Activated CD8-positive, alpha-beta memory T cell treated with anti-CD3 and anti-CD28 coated beads, Interleukin-2, amount 50 U/mL, for 48 hours (primary cell): ENCODE measurements at places on chromosomes 4 and X.
A peak's percentile ranks its signal among the peaks of the same experiment; 100 is the strongest.

DNA sequence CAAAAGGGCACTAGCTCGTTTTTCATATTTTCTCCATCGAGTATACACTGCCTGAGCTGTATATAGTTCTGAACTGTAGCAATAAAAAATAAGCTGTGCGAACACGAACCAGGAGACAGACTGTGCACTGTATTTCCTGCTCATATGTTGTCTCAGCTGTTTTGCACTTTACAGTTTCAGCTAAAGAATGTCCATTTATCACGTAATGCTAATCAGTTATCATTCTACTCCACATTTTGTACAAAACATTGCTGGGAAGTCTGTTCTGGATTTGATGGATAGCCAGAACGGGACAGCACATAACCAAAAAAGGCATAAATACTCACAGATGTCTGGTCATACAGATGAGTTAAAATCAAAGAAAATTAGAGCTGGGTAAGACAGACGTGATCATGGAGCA, 315.5 kb upstream of the ADGRL3 start:
- DNase-seq = no peak

- no peak for DNase-seq
These were observed 8.1 kb downstream of the PHEX start for GRCh38 chrX:22040184-22040583.

- peak; percentile 71 for DNase-seq
These were observed 31.6 kb upstream of the C1QTNF7 start for GRCh38 chr4:15396157-15396800.

DNA sequence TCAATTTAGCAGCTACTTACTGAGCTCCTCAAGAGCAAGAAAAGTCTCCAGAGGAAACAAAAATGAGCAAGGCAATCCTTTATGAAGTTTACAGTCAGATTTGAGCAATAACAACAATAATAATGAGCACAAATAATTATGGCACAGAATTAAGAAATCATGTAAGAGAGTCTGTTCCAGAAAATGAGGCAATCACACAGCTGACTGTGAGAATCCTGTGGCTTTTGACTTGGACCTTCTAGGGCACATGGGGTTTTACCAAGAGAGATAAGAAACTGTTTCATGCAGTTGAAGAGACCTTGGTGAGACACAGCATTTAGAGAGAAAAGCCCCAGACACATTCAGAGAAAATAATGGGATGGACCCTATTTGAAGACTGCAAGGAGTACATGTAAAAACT, 362.6 kb upstream of the MAGEB2 start:
- DNase-seq = no peak

DNA sequence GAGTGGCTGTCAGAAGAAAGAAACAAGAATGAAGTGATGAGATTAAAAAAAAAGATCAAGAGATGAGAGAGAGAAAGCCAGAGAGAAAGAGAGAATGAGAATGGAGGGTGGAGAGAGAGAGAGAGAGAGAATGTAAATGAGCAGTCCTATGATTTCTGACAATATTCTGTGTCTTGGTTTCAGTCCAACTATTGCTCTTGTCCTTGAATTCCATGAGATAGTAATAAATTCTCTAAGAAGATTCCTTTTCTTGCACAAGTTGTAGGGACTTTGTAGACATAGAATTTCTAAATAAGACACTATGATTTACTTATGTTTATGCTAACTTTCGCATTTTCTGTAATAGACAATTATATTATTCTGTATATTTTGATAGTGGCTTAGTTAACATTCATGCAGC, 149.6 kb upstream of the CTSO start:
- no peak for DNase-seq

DNA sequence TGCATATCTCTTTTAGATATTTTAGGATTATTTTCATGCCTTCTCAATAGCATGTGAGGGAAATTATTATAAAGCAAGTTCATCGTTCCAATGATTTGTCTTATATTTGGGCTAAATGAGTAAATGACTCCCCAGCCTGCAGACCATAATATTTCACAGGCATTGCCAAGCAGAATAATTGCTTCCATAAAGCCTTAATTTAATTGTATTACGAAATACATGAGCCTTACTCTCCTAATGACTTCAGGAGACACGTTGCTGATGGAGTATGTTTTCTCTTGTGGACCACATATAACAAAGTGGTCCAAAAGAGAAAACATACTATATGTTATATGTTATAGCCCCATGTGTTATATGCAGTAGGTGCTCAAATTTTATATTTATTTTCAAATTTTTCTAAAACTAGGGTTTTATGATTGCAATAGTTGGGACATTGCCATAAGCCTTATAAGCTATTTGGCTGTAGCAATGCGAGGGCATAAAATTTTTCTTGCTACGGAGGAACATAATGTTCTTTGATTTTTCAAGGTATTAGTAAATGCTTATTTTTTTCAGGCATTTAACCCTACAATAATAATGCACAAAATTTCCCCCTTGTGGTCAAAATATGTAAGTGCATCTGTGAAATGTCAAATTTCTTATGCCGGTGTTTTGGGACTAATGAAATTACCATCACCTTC, 26.2 kb upstream of the TMPRSS11D start:
- DNase-seq = no peak

DNA sequence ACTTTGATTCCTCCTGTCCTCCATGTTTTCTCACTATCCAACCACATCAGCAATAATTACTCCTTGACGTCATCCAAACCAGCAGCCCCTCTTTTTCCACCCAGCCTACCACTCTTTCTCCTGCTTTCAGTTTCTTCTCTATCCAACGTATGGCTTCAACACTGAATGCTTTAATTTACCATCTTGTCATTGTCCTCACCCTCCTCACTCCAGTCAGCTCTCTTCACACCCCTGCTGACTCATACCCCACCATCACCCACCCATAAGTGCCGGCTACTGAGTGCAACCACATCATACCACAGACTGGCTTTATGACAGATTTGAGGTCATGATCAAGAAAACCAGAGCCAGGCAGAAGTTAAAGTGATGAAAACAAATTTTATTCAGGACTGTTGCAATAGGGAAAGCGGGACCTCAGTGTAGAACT, 9.8 kb upstream of the ANXA5 start:
- DNase-seq = peak; percentile 73

DNA sequence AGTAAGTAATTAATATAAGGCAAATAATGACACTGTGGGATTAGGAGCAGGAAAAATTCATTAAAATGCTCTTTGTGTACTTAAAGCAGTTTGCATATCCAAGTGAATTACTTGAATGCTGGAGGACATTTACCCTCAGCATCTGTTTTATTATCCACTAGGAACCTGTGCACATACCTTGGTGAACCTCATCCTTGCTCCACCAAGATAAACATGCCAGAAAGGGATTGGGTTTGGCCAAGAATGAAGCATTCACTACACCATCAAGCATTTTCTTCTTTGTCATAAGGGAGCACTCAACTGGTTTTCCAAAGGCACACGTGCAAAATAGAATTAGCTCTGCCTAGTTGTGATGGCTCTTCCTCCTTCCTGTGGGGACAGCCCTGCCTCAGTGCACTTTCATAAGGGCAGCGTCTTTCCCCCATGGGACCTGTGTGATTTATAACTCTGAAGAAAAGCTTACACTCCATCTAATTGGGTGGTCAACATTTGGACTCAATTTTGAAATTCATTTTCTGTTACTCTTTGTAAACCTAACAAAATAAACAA, 291.7 kb downstream of the USP46 start:
- no peak for DNase-seq

DNA sequence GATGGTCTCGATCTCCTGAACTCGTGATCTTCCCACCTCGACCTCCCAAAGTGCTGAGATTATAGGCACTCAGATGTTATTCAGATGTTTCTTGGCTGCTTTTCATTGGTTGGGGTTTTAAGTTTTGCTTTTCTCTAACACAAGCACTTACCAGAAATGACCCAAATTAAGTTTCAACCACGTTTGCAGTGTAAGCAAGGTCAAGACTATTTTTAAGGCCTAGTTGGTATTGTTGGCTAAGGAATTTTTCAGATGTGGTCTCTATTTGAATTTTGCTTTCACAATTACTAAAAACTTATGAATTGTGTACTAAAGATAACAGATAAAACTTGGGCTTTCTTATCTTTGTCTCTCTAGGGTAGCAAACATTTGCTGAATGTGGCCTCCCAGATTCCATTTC, 1756.9 kb upstream of the TENM3 start:
- no peak for DNase-seq

- no peak for DNase-seq
These were observed 162.7 kb upstream of the KLF8 start for GRCh38 chrX:56069299-56069931.

DNA sequence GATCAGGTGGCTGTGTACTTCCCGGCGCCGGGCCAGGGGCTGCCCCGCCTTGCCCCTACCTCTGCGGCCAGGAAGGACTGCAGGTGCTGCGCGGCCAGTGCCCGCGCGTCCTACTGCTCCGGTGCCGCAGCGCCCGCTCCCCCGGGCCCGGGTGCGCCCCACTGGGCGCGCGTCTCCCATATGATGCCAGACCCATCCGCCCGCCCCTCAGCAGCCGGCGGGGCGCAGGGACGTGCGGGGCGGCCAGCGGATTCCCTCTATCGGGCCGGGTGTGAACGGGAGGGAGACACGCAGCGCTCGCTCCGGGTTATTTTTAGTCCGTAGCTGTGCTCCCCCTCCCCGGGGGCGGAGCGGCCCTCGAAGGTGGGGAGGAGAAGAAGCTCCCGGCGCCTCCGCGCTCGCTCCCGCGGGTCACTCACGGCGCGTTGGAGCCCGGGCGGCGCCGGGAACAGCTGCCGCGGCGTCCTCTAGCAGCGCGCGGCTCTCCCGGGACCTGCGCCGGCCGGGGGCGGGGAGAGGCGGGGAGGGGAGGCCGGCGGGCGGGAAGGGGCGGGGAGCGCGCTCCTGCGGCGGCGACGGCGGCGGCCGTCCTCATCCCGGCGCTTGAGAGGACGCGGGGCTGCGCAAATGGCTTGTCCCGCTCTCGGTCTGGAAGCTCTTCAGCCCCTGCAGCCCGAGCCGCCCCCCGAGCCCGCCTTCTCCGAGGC, 103.6 kb downstream of the UCHL1 start:
- DNase-seq = no peak

GRCh38 chr4:81688085-81688484, 216.4 kb upstream of the RASGEF1B start:
- no peak for DNase-seq

DNA sequence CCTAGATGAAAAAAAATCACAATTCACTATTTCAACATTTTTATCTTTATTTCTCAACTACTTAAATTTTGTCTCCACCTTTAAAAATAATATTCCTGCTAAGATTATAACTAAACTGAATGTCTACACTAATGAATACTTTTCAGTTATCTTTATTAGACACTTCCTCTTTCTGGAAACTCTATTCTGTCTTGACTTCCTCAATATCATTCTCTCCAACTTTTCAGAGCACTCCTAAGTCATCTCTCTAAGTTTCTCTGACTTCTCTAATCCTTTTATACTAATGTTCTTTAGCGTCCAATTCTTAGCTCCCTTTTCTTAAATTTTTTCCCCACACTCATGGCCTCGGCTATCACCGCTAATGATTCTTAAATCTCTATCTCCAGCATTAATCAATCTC, 374.2 kb downstream of the FBXO8 start:
- no peak for DNase-seq

DNA sequence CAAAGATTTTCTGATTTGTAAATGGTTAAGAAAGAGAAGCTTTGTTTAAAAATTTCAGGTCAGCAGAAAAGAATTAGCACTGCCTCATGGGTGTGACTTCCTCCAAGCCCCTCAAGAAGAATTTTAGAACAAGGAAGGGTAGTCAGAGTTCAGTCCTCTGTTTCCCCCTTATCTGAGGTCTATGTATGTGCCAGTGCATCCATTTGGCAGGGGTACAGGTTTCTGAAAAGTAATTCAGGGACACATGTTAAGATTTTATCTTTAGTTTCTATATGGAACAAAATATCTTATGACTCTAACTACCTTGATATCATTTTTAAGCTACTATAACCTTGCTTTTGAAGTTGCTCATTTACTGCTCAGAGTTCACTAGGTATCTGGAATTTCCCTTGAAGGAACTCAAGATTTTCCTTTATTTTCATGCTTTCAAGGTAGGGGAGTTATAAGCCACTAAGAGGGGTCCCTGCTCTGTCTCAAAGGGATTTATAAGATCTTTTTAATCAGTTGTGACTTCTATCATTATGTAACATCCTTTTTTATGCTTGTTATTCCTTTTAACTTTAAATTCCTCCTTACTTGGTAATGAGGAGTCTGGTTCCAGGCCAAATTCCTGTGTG, 24.4 kb upstream of the PLK4 start:
- DNase-seq = no peak

DNA sequence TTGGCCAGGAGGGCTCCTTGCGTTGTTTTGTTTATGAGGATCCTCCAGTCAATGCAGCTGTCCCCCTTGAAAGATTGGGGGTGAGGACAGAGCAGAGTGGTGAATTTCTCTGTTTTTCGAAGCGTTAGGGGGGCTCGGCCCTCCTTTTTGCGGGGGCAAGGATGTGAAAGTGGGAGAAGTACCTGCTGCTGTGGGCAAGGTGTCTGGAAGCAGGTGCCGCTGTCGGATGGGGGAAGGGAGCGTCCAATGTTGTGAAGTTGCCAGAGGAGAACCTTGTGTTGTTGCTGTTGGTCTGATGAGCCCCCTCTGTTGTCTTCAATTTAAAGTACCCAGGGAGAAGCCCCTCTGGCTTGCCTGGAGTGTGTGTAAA, 613 bp downstream of the GLRB start:
- DNase-seq = no peak

DNA sequence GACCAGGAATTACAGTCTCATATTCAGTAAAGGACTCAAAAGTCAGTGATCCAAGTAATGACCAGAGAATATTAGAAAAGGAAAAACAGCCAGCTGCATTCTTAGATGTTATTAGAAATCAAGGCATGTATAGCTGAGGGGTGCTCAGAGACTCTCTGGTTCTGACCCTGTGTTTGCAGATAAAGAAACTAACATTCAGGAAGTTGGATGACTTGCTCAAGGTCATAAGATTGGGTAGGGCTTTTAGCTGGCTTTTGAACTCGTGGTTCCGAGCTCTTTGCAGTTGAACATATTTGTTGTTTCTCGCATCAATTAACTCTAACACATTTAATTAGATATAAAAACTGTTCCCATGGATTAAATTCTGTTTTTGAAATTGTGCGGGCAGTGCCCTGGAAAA, 62.5 kb upstream of the ENPP6 start:
- peak; percentile 18 for DNase-seq
